CD4-positive, alpha-beta T cell treated with Interleukin-12 subunit alpha and Interleukin-12 subunit beta, for 1 hour (primary cell): ENCODE measurements at places on chromosomes 3 and 15.

DNA sequence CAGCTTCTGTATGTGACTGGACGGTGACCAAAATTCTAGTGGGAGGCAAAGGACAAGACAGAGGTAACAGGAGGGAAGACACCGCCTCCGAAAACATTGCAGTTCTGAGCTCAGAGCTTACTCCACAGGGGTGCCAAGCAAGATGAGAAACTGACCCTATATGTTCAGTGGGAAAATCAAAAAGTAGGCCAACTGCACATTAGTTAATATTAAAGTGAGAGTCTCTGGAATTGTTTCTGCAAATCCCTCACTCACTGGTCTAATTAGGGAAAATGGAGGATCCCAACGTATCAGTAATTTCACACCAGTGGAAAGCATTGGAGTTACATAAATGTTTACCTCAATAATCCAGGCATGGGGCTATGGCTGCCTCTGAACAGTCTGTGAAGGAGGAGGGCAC lies 313.3 kb upstream of the KCNH8 start:
- DNase-seq = no peak

DNA sequence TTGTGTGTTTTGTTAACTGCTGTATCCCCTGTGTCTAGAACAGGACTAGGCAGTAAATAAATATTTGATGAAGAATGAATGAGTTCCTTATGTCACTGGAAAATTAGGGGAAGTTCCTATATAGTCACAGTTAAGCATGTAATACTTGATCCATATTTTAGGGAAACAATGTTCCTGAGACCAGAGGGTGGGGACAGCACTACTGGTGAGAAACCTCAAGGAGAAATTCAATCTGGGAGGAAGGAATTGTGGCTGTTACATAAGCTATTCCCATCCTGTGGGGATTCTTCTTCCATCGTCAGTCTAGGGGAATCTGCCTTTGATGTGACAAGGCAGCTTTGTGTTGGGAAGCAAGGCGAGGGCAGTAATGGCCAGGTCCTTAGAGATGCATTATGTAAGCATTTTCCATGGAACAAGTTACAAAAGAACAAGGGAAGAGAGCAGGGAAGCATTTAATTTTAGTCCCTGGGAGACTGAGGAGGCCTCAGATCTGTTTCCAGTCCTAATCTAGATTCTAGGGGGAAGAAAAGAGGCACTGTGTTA lies 219.3 kb upstream of the TTC14 start:
- no peak for DNase-seq

- no peak for DNase-seq
These were observed 573 bp upstream of the DIS3L start for GRCh38 chr15:66292571-66293418.

- no peak for DNase-seq
These were observed 126.5 kb downstream of the SUCNR1 start for GRCh38 chr3:151999936-152000335.

DNA sequence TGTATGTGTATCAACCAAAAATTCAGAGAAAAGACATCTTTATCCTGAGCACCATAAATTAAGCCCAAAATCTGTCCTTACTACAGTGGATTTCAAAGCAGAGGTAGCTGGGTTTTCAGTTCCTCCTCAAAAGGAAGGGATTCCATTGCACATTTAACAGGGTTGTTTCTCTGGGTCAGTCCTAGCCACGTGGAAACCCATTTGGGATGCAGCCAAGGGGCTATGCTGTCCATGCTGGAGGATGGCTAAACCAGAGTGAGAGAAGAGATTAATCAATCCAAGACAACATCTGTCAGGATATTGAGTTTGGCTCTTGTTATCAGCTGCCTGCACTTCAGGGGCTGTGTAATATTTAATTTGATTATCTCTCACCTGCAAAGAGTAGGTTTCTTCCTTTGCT lies 28.1 kb downstream of the LSAMP start:
- DNase-seq = no peak

DNA sequence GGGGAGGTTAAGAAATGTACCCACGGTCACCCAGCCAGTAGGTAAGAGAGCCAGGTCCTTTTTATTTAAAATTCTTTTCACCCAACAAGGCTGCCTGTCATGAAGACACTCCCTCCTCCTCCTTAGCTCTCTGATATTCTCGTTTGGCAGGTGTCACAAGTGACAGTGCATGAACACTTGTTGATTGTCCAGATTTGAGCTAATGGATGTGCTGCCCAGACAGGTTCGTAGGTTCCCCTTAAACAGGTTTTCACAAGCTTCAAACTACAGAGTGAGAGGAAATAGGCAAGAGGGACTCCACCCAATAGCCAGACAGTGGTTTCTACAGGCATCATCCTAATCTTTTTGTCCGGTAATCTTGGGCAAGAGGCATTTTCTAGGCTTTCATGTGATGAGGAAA lies 32.2 kb downstream of the ATP13A4 start:
- DNase-seq = no peak

DNA sequence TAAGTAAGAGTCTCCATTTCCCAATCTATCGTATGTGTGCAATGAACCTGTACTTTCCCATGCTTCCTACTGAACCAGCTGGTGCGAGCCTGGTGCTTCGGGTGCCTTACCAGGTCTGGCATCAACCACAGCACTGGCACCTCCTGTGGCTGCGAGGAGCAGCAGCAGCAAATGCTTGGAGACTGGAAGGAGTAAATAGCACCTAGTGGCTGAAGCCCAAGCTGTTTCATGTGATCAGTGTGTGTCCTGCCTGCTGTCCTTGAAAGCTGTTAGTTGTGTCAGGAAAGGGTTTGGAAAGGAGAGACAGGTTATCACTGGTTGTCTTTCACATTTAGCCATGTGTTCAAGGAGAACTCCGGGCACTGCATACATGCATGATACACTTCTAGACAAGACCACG lies 31.8 kb downstream of the PCOLCE2 start:
- no peak for DNase-seq

GRCh38 chr15:39388118-39388517 lies 192.8 kb upstream of the THBS1 start:
- no peak for DNase-seq

DNA sequence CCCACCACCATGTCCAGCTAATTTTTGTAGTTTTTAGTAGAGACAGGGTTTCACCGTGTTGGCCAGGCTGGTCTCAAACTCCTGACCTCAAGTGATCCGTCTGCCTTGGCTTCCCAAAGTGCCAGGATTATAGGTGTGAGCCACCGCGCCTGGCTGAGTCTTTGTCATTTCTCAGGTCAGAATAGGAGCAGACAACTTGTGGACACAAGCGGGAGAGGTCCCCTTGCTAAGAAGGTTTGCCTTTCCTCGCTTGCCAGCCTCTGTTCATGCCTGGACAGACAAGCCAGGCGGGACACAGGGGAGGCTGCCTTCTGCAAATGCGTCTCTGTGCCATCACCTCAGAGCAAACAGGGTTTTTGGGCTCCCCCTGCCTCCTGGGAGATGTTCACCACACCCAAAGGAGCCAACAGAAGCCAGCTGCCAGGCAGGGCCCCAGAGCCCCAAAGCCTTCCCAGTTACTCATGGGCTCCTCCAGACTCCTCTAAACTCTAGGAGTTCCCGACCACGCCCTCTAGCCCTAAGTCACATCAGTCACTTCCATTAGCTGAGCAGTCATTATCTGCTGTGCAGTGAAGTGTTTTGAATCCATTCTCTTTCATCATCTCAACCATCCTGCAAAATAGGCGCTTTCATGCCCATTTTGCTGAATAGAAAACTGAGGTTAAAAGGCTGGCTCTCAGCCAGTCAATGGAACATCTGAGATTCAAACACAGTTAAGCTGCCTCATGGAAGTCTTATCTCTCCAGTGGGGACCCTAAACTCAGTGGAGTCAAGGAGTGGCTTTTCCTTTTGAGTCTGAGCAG lies 245.0 kb downstream of the UACA start:
- no peak for DNase-seq

- DNase-seq = no peak
These were observed 157.5 kb upstream of the SLC24A5 start for GRCh38 chr15:47963265-47963664.

- DNase-seq = no peak
These were observed 82.9 kb upstream of the BOC start for GRCh38 chr3:113128386-113129015.

GRCh38 chr3:33919312-33920120 lies 121.1 kb downstream of the PDCD6IP start:
- DNase-seq = no peak

DNA sequence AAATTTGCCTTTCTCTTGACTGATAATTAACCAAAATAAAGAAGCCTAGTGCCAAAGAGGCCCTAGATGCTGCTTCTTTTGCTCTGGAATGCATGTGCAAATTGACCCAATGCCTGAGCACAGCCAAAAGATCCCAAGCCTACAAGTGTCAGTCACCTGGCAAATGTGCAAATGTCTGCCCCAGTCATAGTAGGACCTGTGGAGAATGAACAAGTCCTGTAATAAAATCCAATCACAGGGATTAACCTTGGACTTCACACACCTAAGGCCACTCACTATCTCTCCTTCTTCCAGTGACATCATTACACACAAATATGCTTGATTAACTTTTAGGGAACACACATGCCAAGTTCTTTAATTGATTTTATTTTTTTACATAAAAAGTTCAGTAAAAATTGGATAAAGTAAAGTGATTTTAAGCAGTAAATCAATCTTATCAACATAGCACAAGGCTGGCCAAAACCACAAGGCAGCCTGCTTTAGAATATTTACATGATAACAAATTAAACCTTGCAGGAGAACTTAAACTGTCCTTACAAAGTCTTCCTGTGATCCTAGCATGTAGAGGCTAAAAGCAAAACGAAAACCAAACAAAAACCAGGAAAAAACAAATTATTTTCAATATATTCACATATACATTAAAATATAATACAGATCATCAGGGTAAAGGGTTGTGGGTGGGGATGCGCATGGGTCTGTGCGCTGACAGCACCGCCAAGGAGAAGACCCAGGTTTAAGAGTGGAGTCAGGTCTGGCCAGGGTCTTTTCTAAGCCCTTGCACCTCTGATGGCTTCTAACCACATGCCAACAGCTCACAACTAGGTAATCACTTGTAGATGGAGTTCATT lies 36.8 kb downstream of the NBEAL2 start:
- DNase-seq = no peak

- no peak for DNase-seq
These were observed 228.5 kb downstream of the ZBBX start for GRCh38 chr3:167151636-167152035.

DNA sequence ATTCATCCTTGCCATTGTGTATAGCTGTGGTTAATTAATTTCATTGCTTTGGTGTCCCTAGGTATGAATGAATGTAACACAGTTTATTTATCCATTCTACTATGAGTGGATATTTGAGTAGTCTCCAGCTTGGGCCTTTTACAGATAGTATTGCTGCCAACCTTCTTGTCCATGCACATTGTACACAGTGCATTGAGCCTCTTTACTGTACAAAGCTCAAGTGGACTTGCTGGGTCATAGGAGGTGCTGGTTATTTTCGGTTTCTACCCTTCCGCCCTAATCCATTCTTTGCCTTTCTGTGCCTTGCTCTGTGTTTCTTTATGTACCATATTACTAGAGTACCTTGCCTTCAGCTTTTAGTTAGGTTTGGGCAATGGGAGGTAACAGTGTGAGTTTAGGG lies 60.7 kb downstream of the DUT start:
- DNase-seq = no peak

- DNase-seq = no peak
These were observed 78.1 kb downstream of the LRRFIP2 start for GRCh38 chr3:37096288-37096687.

DNA sequence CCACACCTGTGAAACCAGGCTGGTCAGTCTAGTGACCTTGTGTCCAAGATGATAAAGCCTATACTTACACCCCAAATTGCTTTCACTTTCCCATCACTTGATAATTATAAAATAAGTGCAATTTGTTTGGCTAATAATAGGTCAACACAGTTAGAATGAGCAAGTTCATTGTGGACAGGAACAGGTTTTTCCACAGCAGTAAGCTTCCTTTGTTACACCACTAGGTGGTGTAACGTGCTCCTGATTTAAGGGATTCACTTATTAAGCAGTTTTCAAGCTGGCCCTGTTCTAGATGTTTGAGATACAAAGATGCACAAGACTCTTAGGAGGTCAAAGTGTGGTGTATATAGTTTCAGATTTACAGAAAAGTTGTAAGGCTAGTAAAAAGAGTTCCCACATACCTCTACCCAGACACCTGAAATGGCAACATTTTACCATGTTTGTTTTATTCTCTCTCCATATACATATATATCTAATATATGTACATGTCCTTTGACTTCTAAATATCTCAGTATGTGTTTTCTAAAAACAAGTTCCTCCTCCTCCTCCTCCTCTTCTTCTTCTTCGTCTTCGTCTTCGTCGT lies 6.8 kb upstream of the MFSD1 start:
- peak; percentile 35 for DNase-seq

DNA sequence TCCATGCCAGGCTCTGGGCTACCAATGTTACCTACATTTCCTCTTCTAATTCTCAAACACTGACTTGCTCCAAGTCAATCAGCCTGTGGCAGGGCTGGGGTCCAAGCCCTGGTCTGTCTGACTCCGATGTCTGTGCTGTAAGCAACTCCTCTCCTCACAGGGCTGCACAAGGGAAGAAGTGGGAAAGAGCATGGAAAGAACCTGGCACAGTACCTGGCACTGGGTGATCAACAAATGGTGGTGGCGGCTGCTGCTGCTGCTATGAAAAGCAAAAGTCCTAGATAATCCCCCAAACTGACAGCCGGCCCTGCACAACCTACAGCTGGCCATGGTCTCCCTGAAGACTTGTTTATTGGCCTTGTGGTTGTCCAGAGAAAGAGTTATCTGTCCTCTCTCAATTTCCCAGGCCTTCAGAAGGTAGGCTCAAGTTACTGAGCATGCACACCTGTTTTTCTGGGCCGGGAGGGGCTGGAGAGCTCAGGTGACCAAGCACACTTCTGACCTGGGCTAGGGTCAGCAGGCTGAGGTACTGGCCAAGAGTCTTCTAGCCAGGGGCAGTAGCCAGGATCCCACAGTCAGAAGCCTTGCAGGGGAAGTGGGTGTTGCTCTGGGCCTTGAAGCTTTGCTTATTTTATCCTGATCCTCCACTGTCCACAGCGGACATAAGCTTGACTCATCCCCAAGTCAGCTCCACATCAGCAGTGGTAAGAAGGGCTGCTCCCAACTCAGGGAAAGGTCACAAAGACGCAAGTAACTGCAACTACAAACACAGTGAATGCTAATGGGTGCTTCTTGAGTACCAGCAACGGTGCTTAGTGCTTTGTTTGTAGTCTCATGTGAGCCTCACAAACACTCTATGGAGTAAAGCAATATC lies 35.3 kb upstream of the KY start:
- DNase-seq = no peak

DNA sequence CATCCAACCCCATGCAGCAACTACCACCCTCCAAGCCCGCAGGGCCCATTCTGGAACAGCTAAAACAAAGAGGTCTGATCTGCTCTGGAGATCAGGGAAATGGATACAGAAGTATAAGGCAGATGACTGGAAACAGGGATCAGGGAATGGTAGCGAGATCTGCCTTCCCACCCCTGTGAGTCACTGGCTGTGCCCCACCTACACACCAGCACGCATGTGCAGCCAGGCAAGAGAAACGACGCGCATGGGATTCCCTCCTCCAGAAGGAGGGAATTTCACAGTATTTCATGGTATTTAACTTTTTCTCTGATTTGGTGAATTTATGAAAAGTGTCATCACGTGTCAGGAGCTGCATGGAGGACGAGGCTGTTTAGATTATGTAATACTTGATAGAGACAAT lies 116.7 kb downstream of the ARRDC4 start:
- no peak for DNase-seq

- no peak for DNase-seq
These were observed 179.2 kb downstream of the CADPS start for GRCh38 chr3:62696011-62696410.

- DNase-seq = no peak
These were observed 177.9 kb downstream of the TLE3 start for GRCh38 chr15:69919816-69920215.
